ENCODE measurements at places on chromosomes 12 and 14.

GRCh38 chr12:68225576-68226476 is at the start of gene IL26:
IL26 (minus strand) TSS chr12:68225810; CDS start chr12:68225756, 54 bp downstream.
- no peak for DNase-seq

DNA sequence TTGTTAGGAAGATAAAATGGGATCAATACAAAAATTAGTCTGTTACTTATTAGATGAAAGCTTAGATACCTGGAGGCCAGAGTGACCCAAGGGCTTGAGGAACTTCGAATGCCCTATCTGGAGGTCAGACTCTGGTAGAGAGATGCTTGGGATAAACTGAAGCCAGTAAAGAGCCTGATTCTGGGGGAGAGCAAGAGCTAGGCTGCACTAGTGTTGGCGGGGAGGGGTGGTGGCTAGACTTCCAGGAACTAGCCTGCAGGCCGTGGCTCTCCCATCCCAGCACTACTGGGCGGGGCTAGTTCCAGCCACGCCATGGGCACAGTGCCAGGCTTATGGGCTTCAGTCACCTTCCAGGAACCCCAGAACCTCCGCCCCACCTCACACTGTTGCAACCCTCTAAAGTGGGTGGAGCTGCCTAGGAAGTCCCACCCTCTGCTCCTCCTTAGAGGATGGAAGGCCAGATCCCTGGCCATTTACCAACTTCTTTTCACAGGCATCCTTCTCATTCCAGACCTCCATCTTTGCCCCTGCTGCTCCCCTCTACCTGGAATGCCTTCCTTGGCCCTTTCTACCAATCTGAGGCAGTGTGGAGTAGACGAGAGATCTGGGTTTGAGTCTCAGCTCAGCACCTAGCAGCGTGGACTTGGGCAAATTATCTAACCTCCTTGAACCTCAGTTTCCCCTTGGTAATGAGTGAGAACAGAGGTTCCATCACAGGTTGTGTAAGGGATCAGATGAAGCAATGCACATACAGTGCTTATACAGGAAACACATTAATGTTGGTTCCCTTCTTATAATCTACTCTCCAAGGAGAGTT is 6.3 kb upstream of the NFE2 start:
- no peak for DNase-seq

GRCh38 chr14:101215927-101216326 is 312.4 kb upstream of the RTL1 start:
- DNase-seq = peak; percentile 58

DNA sequence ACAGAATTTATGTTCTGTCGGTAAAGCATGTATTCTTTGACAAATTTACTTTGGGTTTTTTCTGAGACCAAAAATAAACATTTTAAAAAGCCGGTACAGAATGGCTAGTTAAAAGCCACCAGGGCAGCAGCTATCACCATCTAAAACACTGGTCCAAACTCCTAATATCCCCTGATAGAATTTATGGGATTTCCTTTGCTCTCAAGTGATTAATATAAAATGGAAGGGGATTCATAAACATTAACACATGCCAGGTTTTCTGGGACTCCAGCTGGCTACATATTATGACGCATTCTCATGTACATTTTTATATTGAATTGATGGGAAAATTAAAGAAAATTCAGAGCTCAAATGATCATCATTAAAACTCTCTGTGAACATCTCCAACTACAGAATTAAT is 640.8 kb downstream of the C12orf50 start:
- no peak for DNase-seq

GRCh38 chr12:28177905-28178304 is 12.4 kb upstream of the CCDC91 start:
- DNase-seq = no peak

- DNase-seq = no peak
These were observed 22.3 kb downstream of the DCAF4 start for GRCh38 chr14:72948481-72949138.

GRCh38 chr12:132443091-132443490 is 46.9 kb upstream of the FBRSL1 start:
- no peak for DNase-seq

GRCh38 chr14:77243853-77244252 is 27.2 kb downstream of the NGB start:
- no peak for DNase-seq

GRCh38 chr12:46663318-46663717 is 162.5 kb downstream of the SLC38A4 start:
- no peak for DNase-seq

DNA sequence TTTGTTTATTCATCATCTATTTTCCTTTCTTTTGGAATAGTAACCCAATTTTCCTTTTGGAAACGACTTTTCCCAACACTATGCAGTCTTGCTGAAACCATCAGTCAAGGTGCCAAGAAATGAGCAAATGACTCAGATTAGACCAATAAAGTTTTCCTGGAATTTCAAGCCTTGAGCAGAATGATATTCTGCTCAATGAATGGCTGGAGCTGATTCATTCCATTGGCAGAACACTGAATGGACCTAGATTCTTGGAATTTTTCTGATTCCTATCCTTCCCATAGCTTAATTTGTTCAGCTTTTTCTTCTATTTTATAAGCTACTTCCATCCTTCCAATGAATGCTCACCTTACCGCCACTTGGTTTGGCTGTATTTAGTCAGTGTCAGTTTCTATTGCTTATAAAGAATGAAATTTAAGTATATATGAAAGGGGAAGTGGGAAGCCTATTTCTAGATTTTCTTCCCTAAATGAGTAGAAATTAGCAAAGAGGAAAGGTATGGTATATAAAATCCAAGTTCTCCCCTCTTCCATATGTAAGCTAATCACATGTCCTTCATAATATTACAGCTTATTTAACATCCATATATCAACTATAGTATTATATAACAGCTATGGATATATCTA is 89.0 kb downstream of the C14orf39 start:
- no peak for DNase-seq

DNA sequence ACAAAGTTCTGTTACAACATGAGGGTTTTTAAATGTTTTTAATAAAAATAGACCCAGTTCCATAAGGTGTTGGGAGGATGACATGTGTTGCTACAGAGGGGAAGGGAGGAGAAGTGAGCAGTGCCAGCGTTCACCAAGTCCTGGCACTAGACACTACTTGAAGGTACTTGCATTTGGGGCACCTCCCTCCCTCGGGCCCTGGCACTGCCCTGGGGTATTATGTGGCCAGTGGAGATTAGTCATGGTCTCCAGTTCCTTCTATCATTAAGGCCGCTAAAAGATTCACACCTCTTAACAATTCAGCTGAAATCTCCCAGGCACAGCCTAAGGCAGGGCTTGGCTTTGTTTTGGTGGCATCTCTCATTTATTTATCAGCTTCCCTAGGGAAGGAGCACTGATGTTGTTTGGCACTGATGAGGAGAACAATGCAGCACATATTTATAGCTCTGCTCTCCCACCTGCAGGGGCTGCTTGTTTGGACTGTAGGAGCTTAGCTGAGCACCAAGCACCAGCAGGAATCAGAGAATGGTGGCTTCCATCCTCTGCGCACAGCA is 155.5 kb upstream of the NTF3 start:
- DNase-seq = no peak

GRCh38 chr12:18720690-18721089 is 17.1 kb downstream of the PLCZ1 start:
- DNase-seq = no peak

DNA sequence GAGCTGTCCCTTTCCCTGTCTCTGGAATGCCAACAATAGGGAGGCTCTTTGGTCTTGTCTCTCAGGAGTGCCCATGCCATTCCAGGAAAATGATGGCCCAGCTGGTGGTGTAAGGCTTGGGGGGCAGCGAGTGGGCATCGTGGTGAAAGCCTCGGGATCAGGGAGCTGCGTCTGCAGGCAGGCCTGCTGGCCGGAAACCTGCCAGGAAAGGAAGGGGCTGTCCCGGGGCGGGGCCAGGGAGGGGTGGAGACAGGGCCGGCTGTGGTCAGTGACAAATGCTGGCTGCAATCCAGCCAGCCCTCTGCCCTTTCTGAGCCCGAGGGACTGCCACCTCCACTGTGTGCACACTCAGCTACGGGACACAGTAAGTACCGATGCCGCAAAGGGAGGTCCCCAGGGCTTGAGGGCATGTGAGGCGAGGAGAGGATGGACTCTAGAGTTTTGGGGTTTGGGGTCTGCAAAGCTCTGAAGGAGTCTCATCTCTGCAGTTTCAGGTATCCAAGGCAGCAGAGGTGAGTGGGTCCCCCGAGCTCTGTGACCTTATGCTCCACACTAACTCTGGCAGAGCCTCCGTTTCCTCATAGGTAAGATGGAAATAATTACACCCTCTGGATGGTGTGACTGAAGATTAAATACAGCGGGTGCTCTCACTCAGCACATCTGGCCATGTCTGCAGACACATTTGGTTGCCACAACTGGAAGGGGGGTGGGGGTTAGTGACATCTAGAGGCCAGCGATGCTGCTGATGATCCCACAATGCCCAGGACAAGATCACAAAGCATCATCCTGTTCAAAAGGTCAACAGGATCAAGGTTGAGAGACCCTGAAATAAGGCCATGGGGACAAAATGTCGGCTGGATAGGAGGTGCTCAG is at the start of gene SERPINA5:
SERPINA5 (plus strand) TSS at position 300 of the 873 bp plus-strand sequence. CDS start 5,937 bp downstream, outside the sequence.
- DNase-seq = no peak

DNA sequence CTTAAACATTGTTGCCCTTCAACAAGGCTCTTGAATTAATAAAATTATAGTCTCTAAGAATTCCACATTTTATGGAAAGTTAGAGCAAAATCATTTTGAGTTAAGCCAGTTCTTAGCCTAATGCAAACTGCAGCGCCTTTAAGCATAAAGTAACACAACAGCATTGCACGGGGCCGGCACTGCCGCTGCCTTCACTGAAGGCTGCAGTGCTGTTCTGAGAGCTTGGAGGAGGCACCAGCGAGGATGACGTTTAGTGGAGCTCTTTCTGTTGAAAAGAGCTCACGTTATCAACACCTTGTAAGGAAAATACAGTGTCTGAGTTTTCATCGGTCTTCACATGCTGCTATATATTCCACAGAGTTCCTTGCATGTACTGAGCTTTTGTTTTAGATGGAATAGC is 38.3 kb upstream of the DYNC1H1 start:
- DNase-seq = no peak

DNA sequence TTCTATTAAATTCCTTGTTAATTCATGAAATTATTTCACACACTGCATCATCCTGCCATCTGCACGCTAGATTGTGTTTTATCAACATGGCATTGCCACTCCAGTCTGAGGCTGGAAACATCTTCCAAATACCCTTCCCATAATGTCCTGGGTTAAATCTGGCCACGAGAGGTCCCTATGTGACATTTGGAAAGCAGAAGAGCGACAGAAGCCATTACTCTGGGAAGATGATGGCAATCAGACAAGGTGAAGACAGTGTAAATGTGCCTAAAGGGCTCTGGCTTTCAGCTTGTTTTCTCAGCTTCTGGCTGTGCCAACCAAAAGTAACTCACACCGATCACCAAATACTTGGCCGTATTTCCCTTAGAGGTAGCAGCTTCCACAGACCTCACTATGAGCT is 144.8 kb downstream of the CAPZA3 start:
- no peak for DNase-seq

- no peak for DNase-seq
These were observed 47.4 kb downstream of the TRAFD1 start for GRCh38 chr12:112172556-112173324.

GRCh38 chr12:30573145-30573544 is 122.5 kb downstream of the IPO8 start:
- no peak for DNase-seq

- DNase-seq = no peak
These were observed 2.0 kb upstream of the VAMP1 start for GRCh38 chr12:6472491-6472890.

DNA sequence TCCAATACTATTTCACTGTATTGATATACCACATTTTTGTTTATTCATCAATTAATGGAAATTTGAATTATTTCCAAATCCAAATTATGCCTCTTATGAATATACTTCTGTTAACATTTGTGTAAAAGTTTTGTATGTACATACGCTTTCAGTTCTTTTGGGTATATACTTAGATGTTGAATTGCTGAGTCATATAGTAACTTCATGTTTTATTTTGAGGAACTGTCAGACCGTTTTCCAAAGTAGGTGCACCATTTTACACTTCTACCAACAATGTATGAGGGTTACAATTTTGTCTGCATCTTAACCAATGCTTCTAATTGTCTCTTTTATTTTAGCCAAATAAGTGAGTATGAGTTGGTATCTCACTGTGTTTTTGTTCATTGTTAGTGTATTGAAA is 10.2 kb upstream of the CCER1 start:
- DNase-seq = no peak

DNA sequence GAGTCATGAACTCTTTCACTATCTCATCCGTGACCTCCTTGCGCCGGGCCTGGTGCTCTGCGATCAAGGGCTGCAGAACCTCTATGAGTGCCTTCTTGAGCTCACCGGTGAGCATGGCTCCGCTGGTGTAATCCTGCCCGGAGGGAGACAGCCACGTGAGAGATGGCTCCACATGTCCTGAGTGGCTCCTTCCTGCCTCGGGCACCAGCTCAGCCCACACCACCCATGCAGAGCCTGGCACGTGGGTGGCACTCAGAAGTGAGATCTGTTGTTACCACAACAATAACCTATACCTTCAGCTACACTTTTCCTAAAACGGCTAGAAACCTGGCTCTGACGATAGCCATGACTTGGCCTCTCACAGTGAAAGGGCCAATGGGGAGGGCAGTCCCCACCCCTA is 11.8 kb downstream of the SLC25A47 start:
- no peak for DNase-seq

DNA sequence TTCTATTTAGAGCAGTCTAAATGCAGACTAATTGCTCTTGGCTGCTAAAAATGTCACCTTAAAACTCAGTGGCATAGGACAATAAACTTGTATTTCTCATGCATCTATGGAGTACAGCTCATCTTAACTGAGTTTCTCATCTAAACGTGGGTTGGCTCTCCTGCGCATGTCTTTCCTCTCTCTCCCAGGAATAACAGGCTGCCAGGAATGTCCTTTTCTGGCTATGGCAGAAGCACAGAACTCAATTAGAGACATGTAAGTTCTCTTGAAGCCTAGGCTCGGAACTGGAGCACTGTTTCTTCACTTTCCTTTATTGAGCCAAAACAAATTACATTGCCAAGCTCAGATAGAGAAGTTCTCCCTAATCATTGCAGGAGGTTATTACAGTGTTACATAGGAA is 722.3 kb upstream of the FLRT2 start:
- no peak for DNase-seq

DNA sequence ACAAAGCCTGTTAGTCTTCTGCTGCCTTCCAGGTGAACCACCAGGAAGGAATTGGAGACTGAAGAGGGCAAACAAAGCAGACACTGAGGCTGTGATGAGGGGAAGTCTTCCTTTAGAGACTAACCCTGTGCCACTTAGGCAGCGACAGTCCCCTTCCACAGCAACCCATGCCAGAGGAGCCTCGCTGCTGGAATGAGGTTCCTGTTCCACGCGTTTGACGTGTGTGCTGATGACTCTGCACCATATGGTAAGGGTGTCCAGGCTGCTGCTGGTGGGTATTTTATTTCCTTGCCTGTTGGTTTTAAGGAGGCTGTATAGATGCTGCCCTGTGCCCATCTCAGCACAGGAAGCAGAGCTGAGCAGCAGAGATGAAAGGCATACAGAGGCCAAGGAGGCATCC is 361.9 kb upstream of the FKBP4 start:
- DNase-seq = no peak
